Cerebellar nuclear complex (tissue), 1 donor: ENCODE measurements at places on chromosomes 3 and 15.

- no peak for DNase-seq
These were observed 7.7 kb downstream of the STRA6 start for GRCh38 chr15:74194572-74195559.

GRCh38 chr3:14227856-14228255, 49.2 kb downstream of the LSM3 start:
- no peak for DNase-seq

GRCh38 chr15:39549912-39550311, 31.0 kb upstream of the THBS1 start:
- no peak for DNase-seq

- DNase-seq, result no peak
These were observed 353.3 kb downstream of the LPP start for GRCh38 chr3:188507244-188507720.

- no peak for DNase-seq
These were observed 122.1 kb downstream of the MCTP2 start for GRCh38 chr15:94353488-94353820.

- no peak for DNase-seq
These were observed 617.4 kb downstream of the SI start for GRCh38 chr3:164460851-164461250.

DNA sequence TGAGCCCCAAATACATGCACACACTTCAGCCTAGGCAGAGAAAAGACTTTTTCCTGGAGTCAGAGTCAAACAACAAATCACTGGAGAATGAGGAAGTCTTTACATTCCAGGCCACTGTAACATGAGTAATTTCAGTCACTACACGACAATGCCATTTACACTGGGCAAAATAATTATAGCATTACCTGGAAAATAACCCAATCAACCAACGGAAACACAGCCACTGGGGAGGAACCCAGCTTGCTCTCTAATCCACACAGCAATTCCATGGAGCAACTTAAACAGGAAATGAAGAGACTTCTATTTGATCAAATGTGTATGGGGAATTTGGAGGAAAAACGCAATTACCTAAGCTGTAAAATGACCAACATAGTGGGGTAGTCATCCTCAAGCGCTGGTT, 15.2 kb downstream of the FSTL1 start:
- no peak for DNase-seq

DNA sequence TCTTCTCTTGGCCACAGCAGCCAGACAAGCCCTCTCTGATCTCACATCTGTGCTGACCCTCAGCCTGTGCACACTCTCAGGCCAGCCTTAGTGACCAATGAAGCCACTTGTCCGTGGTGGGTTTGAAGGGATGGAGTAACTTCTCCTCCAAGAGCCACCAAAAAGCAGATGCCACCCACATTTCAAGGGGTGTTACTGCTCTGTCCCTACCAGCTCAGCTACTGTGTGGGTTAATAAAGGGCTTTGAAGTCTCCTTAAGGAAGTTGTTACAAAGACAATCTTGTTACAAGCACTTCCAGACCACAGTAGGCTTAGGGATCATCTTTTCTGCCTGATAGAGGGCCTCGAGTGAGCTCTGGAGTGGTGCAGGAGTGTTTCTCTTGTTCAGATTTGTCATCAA, 3.3 kb upstream of the CA12 start:
- no peak for DNase-seq

DNA sequence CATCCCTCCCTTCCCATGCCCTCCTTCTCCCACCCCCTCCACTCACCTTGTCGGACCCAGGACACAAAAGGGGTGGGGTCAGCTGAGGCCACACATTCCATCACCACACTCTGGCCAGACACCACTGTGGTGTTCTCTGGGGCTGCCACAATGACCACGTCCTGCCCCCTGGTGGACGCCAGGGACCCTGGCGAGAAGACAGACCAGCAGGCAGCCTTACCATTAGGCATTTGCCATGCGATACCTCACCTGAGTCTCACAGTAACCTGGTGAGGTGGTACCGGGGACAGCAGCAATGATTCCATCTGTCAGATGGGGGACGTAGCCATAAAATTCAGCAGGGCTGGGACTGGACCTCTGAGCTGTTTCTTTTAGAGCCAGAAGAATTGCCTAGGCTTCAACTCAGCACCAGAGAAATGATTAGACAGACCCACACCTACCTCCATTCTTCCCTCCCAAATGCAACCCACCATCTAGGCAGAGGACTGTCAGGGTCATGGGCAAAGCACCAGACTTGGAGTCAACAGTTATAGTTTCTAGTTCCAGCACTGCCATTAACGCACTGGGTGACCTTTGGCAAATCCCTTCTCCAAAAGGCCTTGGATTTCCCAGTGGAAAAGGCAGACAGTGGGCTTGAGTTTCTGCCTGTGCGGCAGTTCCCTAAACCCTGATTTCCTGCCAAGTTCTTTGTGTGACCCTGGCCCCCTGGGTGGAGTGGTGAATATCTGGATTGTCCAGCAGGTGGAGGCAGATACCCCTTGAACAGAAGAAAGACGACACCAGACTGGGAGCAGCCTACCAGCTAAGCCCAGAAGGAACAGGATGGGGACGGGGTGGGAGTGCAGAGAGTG, 21.8 kb downstream of the IGDCC4 start:
- DNase-seq, result no peak

GRCh38 chr15:47609693-47610092, 107.6 kb upstream of the SEMA6D start:
- no peak for DNase-seq

- DNase-seq, result no peak
These were observed 208.7 kb upstream of the LRIG1 start for GRCh38 chr3:66709532-66709931.

GRCh38 chr15:101578443-101578894, 73.7 kb downstream of the TM2D3 start:
- no peak for DNase-seq
